CD4-positive, alpha-beta T cell treated with Interleukin-10 for 1 hour (primary cell): ENCODE measurements at places on chromosomes 13 and 19.
A peak's percentile ranks its signal among the peaks of the same experiment; 100 is the strongest.

DNA sequence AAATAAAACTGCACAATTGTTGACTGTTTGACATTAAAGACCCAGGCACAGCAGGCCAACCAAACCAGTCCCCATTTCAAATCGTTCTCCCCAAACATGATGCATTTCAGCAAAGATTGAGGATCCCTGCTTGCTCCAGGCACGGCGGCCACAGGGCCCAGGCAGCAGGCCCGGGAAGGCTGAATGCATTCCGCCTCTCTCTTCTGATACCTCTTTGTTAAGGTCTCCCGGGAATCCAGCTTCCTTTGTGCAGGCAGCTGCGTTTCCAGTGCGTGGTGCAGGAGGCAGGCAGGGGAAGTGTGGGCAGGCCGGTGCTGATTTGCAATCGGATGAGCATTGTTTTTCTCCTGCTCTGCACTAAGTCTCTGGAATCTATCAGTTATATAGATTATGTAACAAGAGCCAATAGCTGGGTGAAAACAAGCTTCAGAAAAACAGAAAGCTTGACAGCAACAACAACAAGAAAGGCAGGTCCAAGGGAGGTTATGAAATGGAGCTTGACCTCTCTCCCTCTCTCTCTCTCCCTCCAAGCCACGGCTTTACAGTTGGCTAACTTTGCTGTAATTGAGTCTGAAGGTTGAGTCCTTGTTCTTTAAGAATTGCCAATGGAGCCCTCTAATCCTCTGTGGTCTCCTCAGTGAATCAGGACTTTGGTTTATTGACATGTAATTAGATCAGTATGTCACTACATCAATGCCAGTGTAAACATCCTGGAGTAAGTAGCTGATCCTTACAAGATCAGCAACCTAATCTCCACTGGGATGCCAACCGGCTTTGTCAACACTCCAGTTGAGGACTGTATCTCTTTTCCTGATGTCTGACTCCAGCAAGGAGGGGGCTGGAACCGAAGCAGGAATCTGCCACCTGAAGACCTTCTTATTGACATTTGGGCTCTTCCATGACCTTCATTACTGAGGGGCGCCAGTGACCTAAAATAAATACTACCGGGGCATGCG, 338.0 kb downstream of the TEX29 start:
- DNase-seq, result no peak

GRCh38 chr19:13401388-13401787, 104.9 kb downstream of the CACNA1A start:
- DNase-seq, result no peak

DNA sequence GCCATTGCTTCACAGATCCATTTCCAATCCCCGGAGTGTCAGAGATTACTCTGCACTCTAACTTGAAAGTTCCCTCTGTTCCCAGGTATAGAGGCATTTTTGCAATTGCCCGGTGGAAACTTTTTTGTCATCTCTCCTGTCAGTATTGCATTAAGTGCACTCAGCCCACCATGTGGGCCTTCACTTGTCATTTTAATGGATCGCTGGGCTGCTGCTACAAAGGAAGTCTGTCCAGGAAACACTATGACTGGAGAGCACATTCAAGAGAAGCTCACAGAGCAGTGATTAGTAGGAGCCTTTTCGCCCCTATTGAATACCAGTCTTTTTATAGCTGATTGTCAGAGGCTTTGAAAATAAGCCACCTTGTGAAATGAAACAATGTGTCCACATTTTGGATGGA, 180.9 kb downstream of the B3GLCT start:
- no peak for DNase-seq

DNA sequence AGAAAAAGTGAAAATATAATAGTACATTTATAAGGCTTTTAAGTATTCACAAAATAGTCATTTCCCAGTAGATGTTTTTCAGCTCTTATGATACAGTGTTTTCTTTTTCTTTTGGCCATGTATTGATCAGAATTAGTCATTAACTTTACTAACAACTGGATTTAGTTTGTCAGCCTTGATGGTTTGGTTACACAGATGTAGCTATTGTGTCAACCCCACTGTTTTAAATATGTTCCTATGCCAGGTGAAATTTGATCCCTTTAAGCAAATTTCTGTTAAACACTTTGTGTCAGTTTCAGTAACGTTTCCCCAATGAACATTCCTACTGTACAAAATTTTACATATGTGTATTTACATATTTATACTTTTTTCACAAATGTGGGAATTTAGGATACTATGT, 261.5 kb upstream of the STARD13 start:
- DNase-seq, result no peak

GRCh38 chr19:15015946-15016542, 33.2 kb upstream of the CASP14 start:
- no peak for DNase-seq

DNA sequence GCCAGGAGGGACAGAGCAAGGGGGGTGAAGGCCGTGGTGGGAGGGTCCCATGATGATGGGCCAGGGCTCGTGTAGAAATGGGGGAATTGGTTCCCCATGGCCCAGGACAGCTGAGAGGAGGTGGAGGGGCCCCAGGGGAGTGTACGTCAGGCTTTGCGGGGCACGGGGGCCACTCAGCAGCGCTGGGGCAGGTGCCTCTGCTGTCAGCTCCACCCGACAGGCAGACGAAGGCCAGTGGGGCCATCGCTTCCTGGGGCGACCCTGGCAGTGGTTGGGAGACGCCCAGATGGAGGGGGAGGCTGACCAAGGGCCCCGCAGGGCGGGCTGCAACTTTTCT, 1.9 kb upstream of the TEKTIP1 start:
- DNase-seq, result no peak

DNA sequence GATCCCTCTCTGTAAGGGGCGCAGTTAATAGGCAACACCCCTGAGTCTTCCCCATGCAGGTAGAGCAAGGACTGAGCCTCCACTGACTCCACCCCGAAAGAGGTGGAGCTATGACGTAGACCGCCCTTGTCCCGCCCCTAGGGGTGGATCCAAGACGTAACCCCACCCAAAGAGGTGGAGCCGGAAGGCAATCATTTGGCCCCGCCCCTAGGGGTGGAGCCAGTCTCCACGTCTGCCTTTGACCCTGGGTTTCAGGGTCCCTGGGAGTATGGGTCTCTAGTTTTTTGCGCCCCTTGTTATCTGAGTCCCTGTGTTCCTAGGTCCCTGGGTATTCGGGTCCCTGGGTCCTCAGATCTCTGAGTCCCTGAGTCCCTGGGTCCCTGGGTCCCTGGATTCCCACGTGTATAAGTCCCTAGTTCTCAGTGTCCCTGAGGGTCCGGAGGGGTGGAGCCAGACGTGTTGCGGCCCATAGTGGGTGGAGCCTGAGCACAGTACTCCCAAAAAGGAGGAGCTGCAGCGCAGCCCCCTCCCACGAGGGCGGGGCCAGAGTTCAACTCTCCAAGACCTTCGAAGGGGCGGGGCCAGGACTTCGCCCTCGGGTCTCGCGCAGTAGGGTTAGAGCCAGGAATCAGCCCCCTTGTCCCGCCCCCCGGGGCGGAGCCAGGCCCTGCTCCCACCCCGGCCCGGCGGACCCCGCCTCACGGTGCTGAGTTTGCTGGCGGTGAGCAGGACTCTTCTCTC, 5.3 kb downstream of the DENND1C start:
- DNase-seq, result peak; percentile 73

DNA sequence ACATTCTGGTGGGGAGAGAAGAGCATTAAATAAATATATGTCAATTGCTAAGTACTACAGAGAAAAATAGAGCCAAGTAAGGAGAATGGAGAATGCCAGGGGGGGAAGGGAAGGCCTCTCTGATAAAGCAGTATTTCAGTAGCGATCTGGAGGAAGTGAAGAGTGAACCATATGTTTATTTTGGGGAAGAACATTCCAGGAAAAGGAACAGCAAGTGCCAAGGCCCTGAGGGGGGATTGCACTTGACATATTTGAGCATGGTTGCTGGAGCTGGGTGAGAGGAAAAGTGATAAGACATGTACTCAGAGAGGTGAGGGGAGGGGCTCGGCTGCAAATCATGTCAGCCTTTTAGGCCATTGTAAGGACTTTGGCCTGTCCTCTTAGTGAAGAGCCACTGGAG, 30.4 kb downstream of the WDR87 start:
- no peak for DNase-seq

- peak; percentile 50 for DNase-seq
These were observed 2.9 kb downstream of the KLF2 start for GRCh38 chr19:16327501-16327900.

DNA sequence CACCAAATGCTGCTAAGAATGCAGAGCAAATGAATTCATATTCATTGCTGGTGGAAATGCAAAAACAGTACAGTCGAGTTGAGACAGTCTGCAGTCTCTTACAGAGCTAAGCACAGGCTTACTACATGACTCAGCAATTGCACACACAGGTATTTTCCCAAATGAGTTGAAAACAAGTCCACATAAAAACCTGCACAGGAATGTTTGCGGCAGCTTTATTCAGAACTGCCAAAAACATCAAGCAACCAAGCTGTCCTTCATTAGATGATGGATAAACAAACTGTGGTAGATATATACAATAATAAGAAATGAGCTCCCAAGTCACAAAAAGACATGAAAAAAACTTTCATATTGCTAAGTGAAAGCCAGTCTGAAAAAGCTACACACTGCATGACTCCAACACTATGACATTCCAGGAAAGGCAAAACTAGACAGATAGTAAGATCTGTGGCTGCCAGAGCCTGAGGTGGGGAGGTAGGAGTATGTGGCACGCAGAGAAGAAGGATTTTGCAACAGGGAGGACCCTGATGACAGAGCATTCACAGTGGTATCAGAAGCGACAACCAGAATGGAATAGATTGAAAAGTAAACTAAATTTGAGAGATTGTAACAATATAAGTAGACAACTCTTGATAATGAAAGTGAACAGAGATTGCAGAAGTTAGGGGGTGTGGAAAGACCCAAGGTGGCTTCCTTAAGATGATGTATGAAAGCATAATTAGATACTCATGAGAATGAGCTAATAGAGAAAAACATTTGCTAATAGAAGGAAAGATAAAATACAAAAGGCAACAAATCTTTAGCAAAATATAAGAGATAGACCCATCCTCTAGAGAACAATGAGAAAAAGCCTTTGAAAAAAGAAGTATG, 52.7 kb downstream of the TSC22D1 start:
- DNase-seq, result no peak

DNA sequence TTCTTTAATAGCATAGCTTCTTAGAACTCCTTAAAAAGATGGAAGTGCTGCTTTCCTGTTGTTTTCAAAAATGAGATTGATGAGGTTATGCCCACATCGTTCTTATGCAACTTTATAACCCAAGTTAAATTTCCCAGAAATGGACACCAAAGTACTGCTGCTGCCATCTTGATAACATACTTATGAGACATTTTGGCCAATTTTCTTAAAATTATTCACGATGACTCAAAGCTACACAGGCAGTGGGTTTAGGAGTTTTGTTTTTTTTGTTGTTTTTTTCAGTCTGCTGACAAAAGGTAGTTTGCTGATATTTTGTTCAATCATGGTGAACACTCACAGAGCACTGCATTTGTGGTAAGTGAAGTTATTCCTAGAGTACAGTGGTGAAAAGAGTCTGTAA, 54.9 kb upstream of the RFC3 start:
- DNase-seq, result no peak

DNA sequence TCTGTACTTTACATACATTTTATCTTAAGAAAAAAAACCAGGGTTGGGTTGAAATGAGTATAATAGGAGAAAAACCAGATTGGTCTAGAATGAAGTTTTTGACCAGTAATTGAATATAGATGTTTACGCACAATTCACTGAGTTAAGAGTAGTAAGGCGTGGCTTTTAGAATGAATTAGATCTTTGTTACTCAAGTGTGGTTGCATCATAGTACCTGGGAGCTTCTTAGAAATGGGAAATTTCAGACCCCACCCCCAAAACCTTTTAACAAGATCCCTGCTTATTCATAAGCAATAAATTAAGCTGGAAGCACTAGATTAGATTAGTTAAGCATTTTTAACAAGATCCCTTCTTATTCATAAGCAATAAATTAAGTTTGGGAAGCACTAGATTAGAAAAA, 28.7 kb upstream of the LMO7 start:
- DNase-seq, result no peak

DNA sequence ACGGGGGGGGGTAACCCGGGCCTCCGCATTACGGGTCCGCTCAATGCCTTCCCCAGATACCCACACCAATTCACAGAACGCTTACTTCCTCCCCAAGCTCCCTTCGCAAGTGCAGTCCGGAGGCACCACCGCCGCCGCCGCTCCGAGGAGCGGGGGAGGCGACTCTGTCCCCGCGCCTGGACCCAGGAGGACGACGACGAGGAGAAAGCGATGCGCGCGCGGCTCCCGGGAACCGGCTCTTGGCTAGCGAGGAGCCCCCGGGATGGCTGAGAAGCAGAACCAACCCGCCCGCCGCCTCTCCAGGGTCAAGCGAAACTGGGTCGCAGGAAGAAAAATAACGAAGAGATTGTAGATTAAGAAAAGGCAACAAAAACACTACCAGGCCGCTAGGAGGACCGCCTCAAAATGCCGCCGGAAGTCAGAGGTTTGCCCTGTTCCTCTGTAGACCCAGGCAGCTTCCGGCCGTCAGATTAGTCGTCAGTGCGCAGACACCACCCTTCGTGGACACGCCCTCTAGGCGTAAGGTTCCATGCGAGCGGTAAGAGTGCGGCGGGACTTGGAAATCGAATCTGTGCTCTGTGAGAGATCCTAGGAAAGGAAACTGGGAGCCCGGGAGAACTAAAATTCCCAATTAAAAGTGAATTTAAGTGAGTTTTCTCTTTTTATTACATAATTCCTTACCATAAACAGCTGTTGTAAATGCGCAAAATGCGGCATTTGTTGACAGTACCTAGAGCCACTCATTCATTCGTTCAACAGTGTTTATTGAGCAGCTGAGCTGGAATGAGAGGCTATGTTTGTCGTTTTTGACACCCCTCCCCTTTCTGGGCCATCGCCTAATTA, at the start of gene ZC3H13:
Gene ZC3H13, minus strand, starts transcription at position 428 of the 843 bp plus-strand sequence. CDS start 7,239 bp downstream, outside the sequence.
- DNase-seq, result peak; percentile 94

DNA sequence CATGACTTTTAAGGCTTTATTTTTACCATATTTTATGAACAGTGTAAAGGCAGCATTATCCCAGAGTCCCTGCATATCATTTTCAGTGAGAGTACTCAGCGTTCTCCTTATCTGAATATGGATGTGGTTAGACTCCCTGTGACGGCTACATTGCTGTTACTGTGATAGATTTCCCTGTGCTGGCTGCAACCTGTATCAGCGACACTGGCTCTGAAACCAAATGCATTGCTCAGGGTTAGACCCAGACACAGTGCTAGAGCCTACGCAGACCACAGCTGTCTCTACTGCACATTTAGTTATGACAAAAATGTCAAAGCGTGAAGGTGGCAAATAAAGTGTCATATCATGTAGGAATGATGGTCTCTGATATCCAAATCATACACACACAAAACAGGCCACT, 138.0 kb downstream of the ENOX1 start:
- DNase-seq, result no peak

- no peak for DNase-seq
These were observed 41.5 kb downstream of the ZNF787 start for GRCh38 chr19:56079609-56080008.

DNA sequence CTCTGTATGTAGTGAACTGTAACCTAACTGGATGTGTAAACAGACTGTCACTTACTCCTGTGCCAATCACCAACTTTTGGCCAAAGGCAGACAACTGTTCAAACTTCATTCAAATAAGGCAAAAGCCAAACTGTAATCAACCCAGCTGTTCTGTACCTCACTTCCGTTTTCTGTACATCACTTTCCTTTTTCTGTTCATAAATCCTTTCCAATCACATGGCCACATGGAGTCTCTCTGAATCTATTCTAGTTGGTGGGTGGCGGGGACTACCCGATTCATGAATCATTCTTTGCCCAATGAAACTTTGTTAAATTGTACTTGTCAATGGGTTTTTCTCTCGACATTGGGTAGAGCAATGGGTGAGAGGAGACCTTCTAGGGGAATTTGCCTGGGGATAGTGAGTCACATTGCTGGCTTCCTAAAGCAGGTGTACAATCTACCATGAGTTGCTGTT, 178.3 kb upstream of the RFC3 start:
- no peak for DNase-seq

GRCh38 chr13:99651016-99651415, 149.7 kb downstream of the TM9SF2 start:
- no peak for DNase-seq
